ENCODE measurements at places on chromosomes 5 and 9.

- DNase-seq, result no peak
Observed at GRCh38 chr5:74587890-74588289, 52.6 kb downstream of the ENC1 start.

- DNase-seq, result no peak
Observed at GRCh38 chr5:17470064-17470463, 28.0 kb upstream of the TAF11L2 start.

GRCh38 chr9:10062629-10063395, 550.0 kb downstream of the PTPRD start:
- no peak for DNase-seq

DNA sequence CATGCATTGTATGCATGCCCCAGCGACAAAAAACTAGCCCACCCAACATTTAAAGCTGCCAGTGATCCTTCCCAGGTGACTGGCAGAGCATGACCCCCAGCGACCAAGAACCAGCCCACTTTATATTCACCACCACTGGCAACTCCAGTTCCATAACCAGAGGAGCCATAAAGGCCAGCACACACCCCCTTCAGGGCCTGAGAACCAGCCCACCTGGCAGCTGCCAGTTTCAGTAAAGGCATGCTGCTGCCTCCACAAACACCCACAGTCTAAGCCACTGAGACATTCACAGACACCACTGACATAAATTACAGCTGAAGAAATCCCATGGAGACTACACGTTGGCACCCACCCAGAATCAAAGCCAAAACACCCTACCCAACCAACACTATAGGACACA, 46.9 kb upstream of the RGS7BP start:
- DNase-seq, result no peak

- no peak for DNase-seq
Observed at GRCh38 chr5:116576053-116576713, 1.6 kb upstream of the SEMA6A start.

GRCh38 chr5:134549714-134550113, 24.2 kb downstream of the JADE2 start:
- no peak for DNase-seq

DNA sequence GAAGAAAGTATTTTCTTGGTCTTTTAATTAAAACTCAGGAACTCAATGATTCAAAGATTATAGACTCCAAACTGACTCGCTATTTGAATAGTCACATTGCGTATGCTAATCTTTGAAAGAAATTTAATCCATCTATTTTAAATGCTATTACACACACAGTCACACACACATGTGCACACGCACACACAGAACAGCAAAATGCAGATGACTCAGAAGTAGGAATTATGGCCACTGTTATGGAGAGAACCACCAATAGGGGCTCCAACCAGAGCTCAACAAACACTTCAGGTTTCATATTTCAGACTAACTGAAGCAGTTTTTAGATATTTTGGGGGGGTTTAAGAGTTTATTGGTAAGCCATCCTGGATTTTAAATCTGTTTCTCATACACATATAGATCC, 1917.9 kb downstream of the EFNA5 start:
- DNase-seq, result no peak

- DNase-seq, result no peak
Observed at GRCh38 chr9:84567805-84568204, 101.7 kb upstream of the NTRK2 start.

DNA sequence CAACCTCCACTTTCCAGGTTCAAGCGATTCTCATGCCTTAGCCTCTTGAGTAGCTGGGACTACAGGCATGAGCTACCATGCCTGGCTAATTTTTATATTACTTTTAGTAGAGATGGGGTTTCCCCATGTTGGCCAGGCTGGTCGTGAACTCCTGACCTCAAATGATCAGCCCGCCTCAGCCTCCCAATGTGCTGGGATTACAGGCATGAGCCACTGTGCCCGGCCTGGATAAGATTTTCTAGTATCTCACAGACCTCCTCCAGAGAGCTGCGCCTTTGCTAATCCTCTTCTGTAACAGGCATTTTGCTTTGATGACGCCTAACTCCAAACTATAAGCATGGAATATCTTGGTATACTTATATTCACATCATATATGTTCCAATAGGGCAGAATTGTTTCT, 99.4 kb downstream of the FSTL4 start:
- DNase-seq, result no peak

DNA sequence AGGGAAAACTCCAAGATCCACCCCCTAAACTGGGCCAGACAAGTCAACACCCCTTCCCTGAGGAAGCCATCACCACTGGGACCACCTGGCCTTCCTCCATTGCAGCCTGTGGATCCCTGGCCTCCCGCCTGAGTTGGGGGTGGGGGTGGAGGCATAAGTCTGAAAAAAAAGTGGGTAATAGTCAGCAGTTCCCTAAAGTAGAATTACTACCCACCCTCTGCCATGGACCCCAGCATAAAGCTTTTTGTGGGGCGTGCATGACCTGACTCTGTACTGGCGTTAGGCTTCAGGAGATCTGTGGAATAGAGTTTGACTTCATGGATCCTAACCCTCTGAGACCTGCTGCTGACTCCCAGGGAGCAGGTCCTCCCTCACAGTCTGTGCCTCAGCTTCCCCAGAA, 2.0 kb upstream of the CXXC5 start:
- no peak for DNase-seq

DNA sequence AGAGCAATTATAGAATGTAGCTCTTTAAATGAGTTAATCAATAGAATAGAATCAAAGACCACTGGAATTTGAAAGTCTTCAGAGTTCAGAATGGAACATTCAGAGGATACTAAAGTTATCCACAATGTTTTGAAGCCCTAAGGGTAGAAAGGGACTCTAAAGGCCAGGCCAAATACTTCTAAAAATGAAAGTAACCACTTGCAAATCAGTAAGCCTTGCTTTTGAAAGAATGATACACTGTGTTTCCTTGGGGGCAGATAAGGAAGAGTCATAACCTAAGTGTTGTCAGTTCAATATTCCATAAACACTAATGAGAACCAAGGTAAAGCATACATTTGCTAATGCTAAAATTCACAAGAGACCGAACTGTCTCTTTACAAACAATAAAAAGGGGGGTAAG, 813.5 kb downstream of the PTPRD start:
- DNase-seq, result no peak

DNA sequence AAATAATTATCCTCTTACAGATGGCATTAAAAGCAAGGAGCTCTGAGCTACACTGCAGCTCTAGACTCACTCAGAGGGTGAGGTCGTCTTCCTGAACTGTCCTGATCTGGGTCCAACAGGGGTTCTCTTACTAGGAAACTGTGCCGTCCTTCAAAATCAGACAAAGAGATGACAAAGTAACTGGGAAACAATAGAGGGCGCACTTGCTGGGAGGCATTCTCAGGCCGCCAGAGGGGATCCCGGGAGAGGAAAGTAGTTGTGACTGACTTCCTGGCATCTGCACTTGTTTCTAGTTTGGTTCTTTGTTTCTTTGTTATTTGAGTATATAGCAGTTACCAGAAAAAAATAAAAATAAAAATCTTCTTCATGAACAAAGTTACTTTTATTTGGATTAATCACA, 142.9 kb upstream of the MSX2 start:
- DNase-seq, result no peak

DNA sequence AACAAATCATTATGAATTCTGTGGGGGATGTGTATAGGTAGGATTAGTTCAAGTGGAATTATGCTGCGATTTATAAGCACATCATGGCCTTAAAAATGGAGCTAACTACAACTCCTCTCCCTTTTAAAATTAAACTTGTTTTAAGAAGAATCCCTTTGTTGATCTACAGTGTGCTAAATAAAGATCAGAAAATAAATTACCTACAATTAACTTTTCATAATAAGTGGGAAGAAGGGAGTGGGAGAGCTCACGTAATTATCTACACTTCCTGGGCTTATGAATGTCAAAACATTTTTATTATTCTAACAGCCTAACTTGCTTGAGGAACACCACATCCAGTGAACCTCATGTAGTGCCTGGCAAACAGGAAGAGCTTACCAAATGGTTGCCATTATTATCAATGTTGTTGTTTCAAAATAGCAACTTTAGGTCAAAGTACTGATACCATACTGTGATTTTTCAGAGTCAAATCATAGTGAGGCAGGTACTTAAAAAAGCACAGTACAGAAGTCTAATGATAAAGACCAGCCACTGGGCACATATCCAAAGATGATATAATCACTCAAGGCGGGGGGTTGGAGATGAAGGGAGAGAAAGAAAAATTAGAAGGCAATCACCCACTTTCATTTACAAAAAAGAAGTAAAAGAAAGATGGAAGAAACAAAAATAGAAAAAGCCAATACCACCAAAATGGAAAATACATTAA, 174.0 kb downstream of the RAPGEF6 start:
- no peak for DNase-seq

DNA sequence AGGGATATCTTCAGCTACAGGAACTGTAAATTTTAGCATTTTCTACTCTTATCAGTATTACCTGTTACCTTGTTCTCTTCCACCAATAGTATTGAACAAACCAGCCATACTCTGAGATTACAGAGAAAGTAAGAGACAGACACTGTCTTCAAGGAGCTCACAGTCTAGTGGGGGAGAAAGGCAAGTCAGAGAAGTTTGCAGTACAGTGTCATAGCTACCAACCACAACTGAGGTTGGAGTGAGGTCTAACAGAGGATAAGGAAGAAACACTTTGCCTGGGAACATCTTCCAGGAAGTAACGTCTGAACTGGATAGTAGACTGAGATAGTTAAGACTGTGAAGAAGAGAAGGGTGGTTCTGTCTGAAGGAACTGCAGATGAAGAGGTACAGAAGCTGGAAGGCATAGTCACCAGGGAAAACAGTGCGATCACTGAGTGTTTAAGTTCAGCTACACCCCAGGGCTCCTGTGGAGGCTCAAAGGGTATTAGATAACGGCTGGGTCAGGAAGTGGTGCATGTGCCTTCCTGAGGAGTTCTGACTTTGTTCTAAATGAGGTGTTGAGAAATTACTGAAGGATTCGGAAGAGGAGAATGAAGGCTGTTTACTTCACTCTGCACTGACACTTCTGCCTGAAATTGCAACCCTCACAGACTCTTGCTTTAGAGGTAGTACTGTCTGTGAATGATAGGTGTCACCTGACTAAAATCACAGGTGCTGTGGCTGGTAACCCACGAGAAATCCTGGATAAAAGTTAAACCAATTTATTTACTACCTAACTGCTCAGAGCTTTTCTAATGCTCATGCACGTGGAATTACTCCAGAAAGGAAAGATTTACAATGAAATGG, 841.6 kb downstream of the MAT2B start:
- DNase-seq, result no peak

DNA sequence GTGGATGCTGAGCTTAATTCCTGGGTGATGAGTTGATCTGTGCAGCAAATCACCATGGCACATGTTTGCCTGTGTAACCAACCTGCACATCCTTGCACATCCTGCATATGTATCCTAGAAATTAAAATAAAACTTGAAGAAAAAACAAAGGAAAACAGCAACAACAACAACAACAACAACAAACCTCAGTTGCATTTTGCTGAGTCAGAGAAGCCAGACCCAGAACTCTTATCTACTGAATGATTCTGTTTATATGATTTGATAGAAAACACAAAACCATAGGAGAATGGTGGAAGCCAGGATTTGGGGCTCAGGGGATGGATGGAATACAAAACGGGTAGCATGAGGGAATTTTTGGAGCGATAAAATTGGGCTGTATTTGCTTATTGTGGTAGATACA, 215.8 kb upstream of the PPP1R2B start:
- DNase-seq, result no peak

GRCh38 chr5:151101151-151101550, 20.3 kb upstream of the TNIP1 start:
- no peak for DNase-seq

GRCh38 chr5:42491699-42492098, 68.5 kb downstream of the GHR start:
- DNase-seq, result no peak

DNA sequence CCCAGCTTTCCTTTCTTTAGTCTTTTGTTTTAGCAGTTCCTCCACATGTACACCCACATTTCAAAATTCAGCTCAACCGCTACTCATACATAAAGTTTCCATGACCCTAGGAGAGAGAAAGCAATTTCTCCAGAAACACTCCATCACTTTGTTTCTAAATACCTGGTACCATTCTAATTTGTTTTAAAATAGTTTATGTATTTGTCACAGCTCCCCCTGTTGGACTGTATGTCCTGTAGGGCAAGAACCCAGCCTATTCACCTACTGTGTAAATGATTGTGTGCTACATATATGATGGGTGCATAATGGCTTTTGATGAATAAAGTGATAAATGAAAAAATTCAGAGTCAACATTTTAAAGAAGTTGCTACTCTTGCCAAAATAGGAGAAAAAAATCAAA, 139.1 kb downstream of the COX7C start:
- no peak for DNase-seq

DNA sequence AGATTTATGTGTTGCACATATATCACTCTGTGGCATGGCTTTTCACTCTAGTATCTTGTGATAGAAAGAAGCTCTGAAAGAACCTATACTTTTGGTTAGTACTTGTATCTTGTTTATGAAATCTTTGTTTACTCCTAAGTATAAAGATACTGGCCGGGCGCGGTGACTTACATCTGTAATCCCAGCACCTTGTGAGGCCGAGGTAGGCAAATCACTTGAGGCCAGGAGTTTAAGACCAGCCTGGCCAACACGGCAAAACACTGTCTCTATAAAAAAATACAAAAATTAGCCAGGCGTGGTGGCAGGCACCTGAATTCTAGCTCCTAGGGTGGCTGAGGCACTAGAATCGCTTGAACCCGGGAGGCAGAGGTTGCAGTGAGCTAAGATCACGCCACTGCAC, 128.7 kb downstream of the FBXO38 start:
- DNase-seq, result no peak
